AG08395 (cell line): ENCODE measurements at places on chromosomes 5 and 9.

- no peak for DNase-seq
Measured at GRCh38 chr5:4579679-4580078, 560.5 kb upstream of the ADAMTS16 start.

- peak; percentile 27 for DNase-seq
Measured at GRCh38 chr9:79735023-79735779, 163.4 kb downstream of the TLE4 start.

DNA sequence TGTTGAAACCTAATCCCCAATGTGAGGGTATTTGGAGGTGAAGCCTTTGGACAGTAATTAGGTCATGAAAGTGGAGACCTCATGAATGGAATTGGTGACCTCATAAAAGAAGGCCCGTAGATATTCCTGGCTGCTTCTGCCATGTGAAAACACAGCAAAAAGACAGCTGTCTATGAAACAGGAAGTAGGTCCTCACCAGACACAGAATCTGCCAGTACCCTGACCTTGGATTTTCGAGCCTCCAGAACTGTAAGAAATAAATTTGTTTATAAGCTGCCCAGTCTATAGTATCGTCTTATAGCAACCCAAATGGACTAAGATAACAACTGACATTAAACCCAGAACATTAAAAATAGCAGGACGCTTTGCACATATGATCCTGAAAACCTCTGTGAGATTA, 371.1 kb downstream of the SPOCK1 start:
- no peak for DNase-seq

- no peak for DNase-seq
Measured at GRCh38 chr9:27535701-27536118, 6.1 kb upstream of the MOB3B start.

GRCh38 chr9:18010492-18010891, 431.6 kb downstream of the SH3GL2 start:
- no peak for DNase-seq

DNA sequence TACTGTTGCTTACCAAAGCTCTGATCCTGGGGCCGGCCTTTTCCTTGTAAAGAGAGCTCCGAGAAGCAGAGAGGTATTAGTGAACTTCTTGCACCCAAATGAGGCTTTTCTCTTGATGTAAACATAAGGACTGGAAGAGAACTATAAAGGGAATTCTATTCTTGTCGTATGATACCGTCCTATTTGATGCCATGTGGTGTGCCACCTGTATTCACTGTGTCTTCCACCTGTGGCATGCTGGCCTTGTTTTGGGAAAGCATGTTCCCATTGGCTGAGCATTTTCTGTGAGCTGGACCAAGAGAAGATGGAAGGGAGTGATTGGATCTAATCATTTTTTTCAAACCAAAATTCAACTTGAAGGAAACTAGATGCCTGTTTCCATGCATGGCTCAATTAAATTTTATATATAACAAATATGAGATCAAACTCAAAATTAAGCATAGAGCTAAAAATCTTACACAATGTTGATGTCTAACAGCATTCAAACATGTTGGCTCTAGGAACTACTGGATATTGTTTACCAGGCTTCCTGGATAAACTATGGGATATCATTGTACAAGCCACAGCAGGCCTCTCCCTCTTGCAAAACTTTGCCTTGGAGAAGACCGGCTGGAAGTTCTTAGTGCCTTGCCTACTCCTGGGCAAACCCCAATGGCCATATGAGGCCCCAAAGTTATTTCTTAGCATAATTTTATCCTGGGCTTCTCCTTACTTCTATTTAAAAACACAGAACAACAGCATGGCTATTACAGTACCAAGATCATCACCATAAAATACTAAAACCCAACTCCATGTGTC, 115.3 kb downstream of the TSSK1B start:
- DNase-seq = no peak

- no peak for DNase-seq
Measured at GRCh38 chr5:149426931-149427330, 47.8 kb upstream of the IL17B start.

- peak; percentile 78 for DNase-seq
Measured at GRCh38 chr5:59079622-59080620, 497.0 kb downstream of the RAB3C start.

DNA sequence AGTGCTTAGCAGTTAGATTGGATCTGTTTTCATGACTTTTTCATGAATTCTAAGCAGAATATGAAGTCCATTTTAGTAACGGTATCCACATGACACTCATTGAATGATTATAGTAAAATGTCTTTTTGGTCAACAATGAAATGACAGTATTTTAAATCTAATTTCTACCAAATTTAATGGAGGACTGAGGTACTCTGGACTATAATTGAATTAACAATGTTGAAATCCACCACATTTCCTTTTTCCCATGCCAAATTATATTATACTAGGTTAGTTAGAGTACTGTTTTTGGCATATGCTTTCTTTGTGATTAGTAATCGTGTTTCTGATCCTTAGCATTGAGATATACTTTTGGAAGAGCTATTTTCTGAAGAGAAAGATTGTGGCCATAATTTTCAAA, 40.6 kb downstream of the CDC42SE2 start:
- DNase-seq = no peak

DNA sequence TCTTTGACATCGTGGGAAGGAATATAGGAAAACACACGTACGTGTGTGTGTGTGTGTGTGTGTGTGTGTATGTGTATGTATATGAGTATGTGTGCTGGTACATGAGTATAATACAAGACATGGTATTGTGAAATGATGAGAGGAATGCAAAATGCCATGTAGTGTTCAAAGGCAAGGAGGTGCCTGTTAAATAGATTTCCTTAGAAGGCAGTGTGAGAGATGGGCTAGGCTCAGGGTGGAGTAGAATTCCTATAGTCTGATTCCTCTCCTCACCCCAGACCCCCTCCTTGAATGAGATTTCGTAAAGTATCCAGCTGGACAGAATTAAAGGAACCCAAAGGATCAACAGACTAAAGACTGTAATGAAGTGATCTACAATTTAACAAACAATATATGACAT, 11.1 kb downstream of the GPR21 start:
- DNase-seq = peak; percentile 53

GRCh38 chr5:181181650-181182565, 23.1 kb downstream of the TRIM7 start:
- DNase-seq = peak; percentile 70

GRCh38 chr5:123181394-123181801, 92.4 kb downstream of the PRDM6 start:
- DNase-seq = no peak

- no peak for DNase-seq
Measured at GRCh38 chr9:37921168-37921510, 17.2 kb upstream of the SLC25A51 start.

DNA sequence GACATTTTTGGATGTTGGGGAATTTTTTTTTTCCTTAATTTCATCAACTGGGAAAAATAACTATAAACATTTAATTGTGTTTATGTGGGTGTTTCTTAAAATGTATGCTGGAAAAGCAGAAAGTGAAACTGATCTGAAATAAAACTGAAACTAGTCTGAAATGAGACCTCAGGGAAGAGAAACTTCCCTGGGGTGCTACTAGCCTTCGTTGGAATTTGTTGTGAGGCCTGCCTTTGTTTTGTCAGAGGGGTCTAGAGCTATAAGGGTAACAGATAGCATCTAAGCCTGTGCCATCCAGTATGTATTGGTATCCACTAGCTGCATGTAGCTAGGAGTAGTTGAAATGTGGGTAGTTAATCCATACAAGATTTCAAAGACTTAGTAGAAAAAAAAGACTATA, 10.4 kb downstream of the ZNF618 start:
- DNase-seq = peak; percentile 28
